ENCODE measurements at places on chromosomes 4 and X. TPM values are rescaled to one million over a fixed set of nuclear protein-coding genes. Genes with fewer than 3 reads are reported as not detected.
A peak's percentile ranks its signal among the peaks of the same experiment; 100 is the strongest.

- DNase-seq = no peak
These were observed 15.8 kb downstream of the HMX1 start for GRCh38 chr4:8855818-8856245.

- DNase-seq = peak; percentile 39
These were observed 52.2 kb downstream of the NALF2 start for GRCh38 chrX:69556060-69557011.

GRCh38 chr4:14575289-14575688, 427.0 kb upstream of the CPEB2 start:
- DNase-seq = no peak

GRCh38 chr4:14428125-14428524, 574.2 kb upstream of the CPEB2 start:
- no peak for DNase-seq

- DNase-seq = no peak
These were observed 547.0 kb upstream of the POU3F4 start for GRCh38 chrX:82961129-82961528.

- DNase-seq = no peak
These were observed 20.5 kb downstream of the SEPTIN11 start for GRCh38 chr4:76969941-76970529.

DNA sequence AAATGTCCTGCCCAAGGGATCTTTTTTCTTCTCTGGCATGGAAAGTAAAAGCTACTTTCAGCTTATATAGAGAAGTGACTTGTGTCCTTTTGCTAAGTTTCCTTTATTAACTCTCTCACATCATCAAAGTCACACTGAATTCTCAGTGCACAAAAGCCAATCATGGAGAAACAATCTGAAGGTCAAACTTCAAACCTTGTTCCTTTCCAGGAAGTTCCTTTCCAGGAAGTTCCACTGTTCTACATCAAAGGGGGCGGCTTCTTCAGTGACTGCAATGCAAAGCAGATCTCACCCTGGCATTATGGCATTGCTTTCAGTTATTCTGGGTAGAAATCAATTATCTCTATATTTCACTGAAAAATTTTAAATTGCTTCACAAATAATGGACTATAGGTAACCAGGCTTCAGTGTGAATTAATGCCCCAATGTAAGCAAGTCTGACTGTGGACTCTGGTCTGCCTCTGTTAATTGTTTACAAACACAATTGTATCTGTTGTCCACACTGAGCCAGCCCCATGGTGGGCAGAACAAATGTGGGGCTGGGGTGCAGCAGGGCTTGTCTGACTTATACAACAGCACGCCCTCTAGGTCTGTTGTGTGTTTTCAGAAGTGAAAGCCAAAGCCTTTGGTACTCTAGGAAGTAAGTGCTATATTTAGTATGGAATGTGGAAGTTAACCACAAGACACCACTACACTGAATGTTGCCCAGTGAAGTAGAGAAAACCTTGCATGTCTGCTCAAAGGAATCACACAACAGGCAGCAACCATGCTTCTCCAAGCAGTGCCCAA, 98.8 kb downstream of the CDS1 start:
- peak; percentile 85 for DNase-seq

The TMEM31 gene
- total RNA-seq = not detected

GRCh38 chrX:25151749-25152148, 136.0 kb upstream of the ARX start:
- no peak for DNase-seq

DNA sequence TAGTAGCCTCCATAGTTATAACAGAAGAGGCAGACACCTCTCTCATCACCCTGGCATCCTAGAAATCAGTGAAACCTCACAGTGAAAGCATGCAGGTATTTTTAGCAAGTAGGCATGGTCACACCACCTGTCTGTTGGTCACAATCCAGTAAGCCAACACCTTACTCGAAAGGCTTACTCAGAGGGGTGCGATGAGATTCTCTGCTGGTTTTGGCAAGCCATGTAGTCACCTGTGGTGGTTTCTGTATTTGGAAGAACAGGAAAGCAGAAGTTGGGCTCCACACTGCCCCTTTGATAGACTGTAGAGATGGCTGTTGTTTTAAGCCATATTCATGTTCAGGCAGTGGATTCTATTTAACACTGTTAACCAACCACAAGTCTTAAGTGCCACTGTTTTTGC, 134.7 kb downstream of the DCLK2 start:
- no peak for DNase-seq

GRCh38 chrX:124925681-124926080, 394.0 kb upstream of the TEX13C start:
- DNase-seq = no peak

The AKAP14 gene
- total RNA-seq = not detected

The CFAP99 gene
- not detected for total RNA-seq

- no peak for DNase-seq
These were observed 800 bp downstream of the KDM5C start for GRCh38 chrX:53223955-53224859.

The HPGD gene
- not detected for total RNA-seq

DNA sequence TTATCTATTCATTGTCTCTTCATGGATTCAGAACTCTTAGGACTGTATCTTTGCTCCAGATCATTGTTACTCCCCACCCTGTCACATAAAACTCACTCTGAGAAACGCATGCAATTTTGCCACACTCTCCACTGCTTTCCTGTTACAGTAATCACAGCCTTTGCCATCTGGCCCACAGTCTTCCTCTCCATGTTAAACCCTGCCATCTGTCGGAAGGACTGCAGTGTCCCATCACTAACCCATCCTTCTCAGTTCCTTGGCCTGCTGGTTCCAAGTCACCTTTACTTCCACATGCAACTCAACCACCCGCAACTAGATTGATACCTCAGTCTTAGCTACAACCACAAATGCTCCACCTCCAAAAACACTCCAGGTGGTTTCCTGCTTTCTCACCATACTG, 308.7 kb upstream of the FAM241A start:
- no peak for DNase-seq

The F8A2 gene
- not detected for total RNA-seq

The EVC gene
- 6.7 TPM for total RNA-seq

The NUDT10 gene
- total RNA-seq = 14.6 TPM

Data from H4 (cell line).